ENCODE measurements at places on chromosomes 6 and 20.

- DNase-seq, result no peak
Observed at GRCh38 chr6:3109761-3110160, 8.8 kb upstream of the BPHL start.

DNA sequence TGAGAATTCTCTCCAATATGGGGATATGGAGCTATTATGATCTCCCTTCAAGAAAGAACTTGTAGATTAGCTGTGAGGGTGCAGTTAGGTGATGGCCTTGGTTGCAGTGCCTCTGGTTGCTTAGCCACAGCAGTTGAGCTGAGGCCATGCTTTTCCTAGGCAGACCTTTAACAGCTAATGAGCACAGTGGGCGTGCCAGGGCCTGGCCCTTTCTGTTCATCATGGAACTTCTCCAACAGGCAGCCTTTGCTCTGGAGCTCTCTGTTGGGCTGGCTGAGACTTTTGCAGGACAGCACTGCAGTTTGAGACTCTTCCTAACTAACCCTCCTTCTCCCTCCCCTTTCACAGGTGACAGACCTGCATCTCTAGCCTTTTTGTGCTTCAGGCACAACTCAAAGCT lies 39.7 kb upstream of the TMEM170B start:
- no peak for DNase-seq

- no peak for DNase-seq
Observed at GRCh38 chr6:165451838-165452237, 142.4 kb upstream of the C6orf118 start.

- DNase-seq, result no peak
Observed at GRCh38 chr6:6007366-6008088, 802 bp upstream of the NRN1 start.

DNA sequence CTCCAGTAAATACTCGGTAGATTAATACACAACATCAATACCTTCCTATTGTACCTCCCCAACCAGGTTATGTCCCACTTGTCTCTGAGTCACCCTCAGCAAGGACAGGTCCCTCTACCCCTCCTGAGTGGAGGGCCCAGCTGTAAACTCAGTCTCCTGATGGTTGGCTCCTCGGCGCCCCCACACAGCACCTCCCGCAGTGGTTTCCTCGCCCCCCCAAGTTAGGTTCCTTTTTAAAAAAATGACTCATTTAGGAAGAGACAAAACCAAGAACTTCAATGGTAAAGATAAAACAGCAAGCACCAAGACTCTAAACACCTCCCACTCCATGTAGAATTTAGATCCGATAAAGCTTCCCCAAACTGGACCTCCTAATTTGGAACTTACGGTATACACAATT lies 83.5 kb downstream of the TRERF1 start:
- no peak for DNase-seq

- no peak for DNase-seq
Observed at GRCh38 chr6:22468256-22468965, 101.0 kb upstream of the HDGFL1 start.

GRCh38 chr6:152173957-152174356 lies 366.5 kb downstream of the ESR1 start:
- DNase-seq, result no peak

- no peak for DNase-seq
Observed at GRCh38 chr6:107607116-107607515, 117.2 kb downstream of the SOBP start.

- DNase-seq, result peak; percentile 45
Observed at GRCh38 chr20:1005452-1006027, 3.4 kb upstream of the RSPO4 start.

GRCh38 chr6:35967076-35967774 lies 46.3 kb upstream of the SRPK1 start:
- DNase-seq, result peak; percentile 51

GRCh38 chr6:5778317-5778857 lies 228.3 kb downstream of the NRN1 start:
- DNase-seq, result no peak

DNA sequence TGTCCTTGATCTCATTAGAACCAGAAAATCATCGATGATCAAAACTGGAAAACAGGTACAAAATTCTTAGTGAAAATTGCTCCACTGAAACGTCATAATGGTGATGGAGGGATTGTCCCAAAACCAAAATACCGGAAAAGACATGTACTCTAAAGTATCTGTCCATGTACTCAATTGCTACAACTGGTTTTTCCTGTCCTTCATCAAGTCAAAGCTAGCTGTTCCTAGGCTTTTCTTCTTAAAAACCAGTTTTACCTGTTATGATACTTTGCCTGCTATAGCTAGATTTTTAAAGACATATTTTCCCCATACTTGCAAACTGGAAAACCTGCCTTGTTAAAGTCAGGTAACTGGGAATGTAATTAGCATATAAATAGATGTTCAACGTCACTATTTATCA lies 50.5 kb upstream of the LRRC1 start:
- no peak for DNase-seq

DNA sequence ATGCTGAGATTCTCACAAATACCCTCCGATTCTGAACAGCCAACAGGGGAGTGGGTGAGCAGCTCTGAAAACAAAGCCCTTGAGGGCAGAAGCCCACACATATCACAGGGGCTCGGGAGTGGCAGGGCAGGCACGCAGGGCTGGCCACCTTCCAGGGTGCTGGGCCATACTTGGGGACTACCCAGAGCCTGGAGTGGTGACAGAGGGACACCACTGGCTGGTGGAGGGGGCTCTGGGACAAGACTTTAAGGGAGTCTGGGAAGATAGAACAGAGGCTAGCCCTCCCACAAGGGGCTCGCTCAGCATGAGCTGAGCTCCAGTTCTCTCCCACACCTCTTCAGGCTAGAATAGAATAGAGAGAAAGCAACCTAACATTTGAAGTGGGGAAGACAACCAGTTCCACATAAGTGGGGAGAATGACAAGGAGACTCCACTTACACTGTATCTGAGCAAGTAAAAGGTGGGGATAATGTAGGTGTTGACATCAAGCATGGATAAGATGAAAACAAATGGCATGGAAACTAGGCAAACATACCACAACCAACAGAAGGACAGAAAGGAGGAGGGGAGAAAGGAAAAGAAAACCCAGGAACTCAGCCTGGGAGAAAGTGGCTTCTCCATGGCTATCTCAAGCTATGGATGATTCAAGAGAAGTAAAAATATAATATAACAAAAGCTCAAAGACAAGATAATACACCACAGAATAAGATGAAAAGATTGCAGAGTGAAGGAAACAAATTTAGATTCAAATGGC lies 7.0 kb downstream of the PPIL1 start:
- DNase-seq, result no peak

DNA sequence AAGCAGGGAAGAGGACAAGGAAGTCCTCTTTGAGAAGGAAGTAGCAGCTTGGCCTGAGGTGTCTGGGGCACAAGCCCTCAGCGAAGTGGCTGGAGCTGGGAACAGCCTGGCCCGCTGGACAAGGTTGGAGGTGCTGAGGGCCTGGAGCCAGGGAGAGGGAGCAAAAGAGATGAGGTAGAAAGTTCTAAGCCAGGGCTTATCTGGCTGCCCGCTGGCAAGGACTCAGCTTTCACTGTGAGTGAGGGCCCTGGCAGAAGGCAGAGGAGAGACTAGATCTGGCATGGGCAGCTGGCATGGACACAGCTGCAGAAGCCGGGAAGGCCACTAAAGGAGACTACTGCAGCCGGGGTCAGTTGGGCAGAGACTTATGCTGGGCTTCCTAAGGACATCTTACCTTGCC lies 21.8 kb upstream of the PCMTD2 start:
- no peak for DNase-seq

- DNase-seq, result no peak
Observed at GRCh38 chr20:25222461-25223178, 25.3 kb upstream of the PYGB start.

GRCh38 chr6:140077827-140078560 lies 703.5 kb upstream of the CITED2 start:
- DNase-seq, result no peak

GRCh38 chr20:62571669-62572344 lies 70.5 kb upstream of the SLCO4A1 start:
- DNase-seq, result no peak

GRCh38 chr20:15267935-15268334 lies 930.5 kb upstream of the FLRT3 start:
- DNase-seq, result no peak

DNA sequence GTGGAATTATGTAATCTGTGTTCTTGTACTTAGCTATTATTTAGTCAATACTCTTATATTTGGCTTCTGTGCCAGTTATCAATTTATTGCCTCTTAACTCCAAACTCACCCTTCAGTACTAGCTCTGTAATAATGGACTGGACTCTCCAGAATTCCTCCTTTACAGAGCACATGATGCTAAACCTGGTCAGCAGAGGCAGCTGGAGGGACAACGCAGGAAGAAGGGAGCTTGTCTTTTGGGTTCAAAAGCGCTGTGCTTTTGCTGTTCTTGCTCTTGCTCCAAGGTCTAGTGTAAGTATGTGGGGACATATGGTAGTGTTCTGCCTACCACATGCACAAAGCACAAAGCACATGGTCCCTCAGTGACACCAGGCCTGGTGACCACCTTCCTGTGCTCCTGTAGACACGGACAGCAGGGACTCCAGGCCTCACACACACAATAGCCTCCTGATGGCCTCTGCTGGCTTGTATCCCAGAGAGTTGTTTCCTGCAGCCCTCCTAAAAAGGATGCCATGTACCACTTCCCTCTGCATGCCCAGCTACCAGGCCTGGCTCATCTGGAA lies 46.1 kb downstream of the CHD6 start:
- DNase-seq, result no peak

GRCh38 chr6:164121527-164121926 lies 707.0 kb downstream of the QKI start:
- no peak for DNase-seq

GRCh38 chr20:4584510-4584909 lies 137.2 kb upstream of the PRND start:
- DNase-seq, result no peak

- DNase-seq, result no peak
Observed at GRCh38 chr6:3412779-3413500, 43.9 kb downstream of the SLC22A23 start.

- no peak for DNase-seq
Observed at GRCh38 chr6:55902796-55903195, 27.4 kb upstream of the BMP5 start.

GRCh38 chr6:14999106-14999505 lies 246.8 kb upstream of the JARID2 start:
- DNase-seq, result no peak

GRCh38 chr20:37917461-37917860 lies 14.5 kb downstream of the VSTM2L start:
- no peak for DNase-seq

DNA sequence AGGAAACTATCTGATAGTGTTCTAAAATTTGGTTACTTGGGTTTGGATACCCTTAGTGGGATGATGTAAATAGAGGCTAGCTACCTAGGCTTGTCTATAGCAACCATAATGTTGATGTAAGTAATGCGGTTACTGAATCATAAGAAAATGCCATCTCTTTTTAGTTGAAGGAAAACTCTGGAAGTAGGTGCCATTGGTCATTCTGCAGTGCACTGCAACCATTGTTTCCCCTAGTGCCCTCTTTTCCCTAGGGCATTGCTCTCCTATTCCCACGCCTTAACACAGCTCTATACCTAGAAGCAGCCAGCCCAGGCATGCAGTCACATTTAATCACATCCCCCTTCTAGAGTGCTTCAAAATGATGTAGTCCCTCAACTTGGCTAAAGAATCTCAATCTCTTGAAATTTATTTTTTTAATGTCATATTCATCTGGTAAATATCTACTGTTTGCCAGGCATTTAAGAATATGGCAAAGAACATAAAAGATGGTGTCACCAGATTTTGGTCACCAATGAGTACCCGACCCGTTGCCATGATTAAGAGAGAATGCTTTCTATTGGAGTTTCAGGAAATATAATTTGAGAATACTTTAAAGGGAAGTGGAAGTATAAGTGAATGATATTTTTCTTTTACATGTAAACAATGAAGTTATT lies 10.4 kb downstream of the LOC128125822 start:
- DNase-seq, result no peak

GRCh38 chr20:3166913-3167342 lies 6.4 kb downstream of the LZTS3 start:
- no peak for DNase-seq

DNA sequence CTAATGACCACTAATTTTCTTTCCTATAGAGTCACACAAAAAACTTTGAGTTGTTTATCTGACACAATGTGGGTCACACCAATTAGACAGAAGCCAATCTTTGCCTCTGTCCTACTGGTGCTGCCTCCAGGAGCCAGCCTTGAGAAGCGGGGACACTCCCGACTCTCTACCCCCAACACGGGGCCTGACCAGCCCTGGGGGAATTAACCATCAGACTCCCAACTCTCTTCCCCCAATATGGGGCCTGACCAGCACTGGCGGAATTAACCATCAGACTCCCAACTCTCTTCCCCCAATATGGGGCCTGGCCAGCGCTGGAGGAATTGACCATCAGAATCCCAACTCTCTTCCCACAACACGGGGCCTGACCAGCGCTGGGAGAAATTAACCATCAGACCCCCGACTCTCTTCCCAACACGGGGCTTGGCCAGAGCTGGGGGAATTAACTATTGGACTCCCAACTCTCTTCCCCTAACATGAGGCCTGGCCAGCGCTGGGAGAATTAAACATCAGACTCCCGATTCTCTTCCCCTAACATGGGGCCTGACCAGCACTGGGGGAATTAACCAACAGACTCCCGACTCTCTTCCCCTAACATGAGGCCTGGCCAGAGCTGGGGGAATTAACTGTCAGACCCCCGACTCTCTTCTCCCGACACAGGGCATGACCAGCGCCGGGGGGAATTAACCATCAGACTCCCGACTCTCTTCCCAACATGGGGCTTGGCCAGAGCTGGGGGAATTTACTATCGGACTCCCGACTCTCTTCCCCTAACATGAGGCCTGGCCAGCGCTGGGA lies 12.5 kb downstream of the CST7 start:
- no peak for DNase-seq

Measured in ACHN (cell line).